Colonic mucosa (tissue), 4 donors: ENCODE measurements at places on chromosomes 16 and 17. TPM values are rescaled to one million over a fixed set of nuclear protein-coding genes. Genes with fewer than 3 reads are reported as not detected.

- peaks cover 11% of the 10 kb centered on the region for H3K4me1 ChIP-seq
- peak overlapping the region; percentile 35 for H3K4me3 ChIP-seq
- no peaks in the 10 kb centered on the region for H3K36me3 ChIP-seq
- peak; percentile 49 for DNase-seq
These were observed 21.1 kb downstream of the ACSM1 start for GRCh38 chr16:20676268-20676825.

- no peak overlapping the region for H3K27ac ChIP-seq
- H3K4me3 ChIP-seq, result no peak overlapping the region
- H3K36me3 ChIP-seq, result no peaks in the 10 kb centered on the region
- no peaks in the 10 kb centered on the region for H3K4me1 ChIP-seq
- DNase-seq, result no peak
- no peaks in the 10 kb centered on the region for H3K27me3 ChIP-seq
These were observed 48.5 kb downstream of the HAPSTR1 start for GRCh38 chr16:9139965-9140364.

PNMT gene
- 0.47 TPM for total RNA-seq

DNA sequence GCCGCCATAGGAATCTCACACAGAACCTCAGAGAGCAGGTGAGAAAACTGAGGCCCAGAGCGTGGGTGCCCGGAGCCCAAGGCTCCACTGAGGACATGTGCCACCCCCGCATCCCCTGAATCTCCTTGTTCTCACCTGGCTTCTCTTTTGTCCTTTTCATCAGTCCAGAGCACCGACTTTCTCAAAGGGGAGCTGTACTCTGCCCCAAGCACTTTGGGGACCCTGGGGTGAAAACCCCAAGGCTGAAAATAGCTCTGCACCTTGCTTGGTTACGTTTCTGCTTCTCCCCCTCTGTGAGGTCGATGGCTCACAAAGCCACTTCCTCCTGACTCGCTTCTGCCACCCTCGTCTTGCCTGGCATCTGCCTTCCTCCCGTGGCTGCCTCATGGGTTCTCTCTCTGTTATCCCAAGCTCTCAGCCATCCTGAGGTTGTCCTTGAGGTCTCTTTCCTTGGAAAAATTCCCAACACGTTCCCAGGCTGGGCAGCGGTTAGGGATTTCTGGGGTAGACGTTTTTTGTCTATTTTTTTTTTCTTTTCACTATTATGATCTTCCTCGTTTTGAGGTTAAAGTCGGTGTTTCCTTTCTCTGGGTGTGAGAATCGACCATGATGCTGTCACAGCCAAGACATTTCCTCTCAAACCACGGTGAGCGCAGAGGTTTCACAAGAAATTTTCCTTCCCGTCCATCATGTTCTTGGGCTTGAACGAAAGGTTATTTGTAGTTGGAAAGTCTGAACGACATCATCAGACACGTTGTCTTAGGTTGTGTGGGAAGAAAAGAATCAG lies 37.2 kb downstream of the IRF8 start:
- DNase-seq, result no peak
- no peaks in the 10 kb centered on the region for H3K27me3 ChIP-seq
- no peaks in the 10 kb centered on the region for H3K4me1 ChIP-seq

GRCh38 chr17:73614256-73614655 lies 30.0 kb downstream of the SDK2 start:
- no peak overlapping the region for H3K27ac ChIP-seq
- H3K27me3 ChIP-seq, result no peaks in the 10 kb centered on the region
- H3K36me3 ChIP-seq, result no peaks in the 10 kb centered on the region
- H3K4me3 ChIP-seq, result no peak overlapping the region

GRCh38 chr17:67082107-67082506 lies 37.8 kb downstream of the CACNG1 start:
- H3K4me1 ChIP-seq, result no peaks in the 10 kb centered on the region
- DNase-seq, result no peak

GRCh38 chr16:27275394-27275793 lies 6.8 kb upstream of the NSMCE1 start:
- DNase-seq, result no peak
- H3K27ac ChIP-seq, result no peak overlapping the region
- H3K27me3 ChIP-seq, result no peaks in the 10 kb centered on the region
- no peak overlapping the region for H3K4me3 ChIP-seq
- peaks cover 2% of the 10 kb centered on the region for H3K4me1 ChIP-seq

DNA sequence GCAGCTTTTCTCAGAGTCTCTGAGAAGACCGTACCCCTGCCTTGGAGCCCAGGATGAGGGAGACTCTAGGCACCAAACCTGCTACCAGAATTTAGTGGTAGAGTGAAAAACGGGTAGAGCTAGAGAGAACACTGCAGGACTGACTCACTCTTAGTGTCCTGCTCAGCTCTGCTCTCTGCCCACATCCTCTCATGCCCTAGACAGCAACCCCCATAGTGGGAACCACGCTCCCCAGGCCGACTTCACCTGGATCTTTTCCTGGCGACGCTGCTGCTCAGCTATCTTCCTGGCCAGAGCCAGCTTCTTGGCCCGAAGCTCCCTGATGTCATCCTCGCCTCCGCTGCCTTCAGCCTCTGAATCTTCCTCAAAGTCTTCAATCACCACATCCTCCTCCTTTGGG lies 26.7 kb downstream of the HIC1 start:
- no peak for DNase-seq
- H3K4me1 ChIP-seq, result peaks cover 11% of the 10 kb centered on the region
- no peaks in the 10 kb centered on the region for H3K27me3 ChIP-seq
- H3K27ac ChIP-seq, result peak overlapping the region; percentile 96

DNA sequence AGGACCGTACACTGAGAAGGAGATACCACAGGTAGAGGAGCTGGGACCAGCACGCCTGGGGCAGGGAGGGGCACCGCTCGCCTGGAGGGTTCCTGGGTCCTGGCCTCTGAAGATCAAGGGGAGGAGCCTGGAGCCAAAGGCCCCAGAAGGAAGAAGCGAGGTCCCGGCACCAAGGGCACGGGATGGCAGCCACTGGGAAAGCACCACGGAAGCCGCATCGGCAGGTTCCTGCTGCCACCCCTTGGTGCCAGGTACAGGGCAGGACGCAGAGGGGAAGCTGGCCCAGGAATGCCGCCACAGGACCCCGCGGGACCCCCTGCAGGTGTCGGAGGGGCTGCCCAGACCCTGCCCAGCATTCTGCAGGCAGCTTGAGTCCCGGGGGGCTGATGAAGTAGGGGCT lies 42.5 kb upstream of the CBFA2T3 start:
- no peak for DNase-seq
- no peaks in the 10 kb centered on the region for H3K27me3 ChIP-seq
- H3K4me3 ChIP-seq, result no peak overlapping the region

DNA sequence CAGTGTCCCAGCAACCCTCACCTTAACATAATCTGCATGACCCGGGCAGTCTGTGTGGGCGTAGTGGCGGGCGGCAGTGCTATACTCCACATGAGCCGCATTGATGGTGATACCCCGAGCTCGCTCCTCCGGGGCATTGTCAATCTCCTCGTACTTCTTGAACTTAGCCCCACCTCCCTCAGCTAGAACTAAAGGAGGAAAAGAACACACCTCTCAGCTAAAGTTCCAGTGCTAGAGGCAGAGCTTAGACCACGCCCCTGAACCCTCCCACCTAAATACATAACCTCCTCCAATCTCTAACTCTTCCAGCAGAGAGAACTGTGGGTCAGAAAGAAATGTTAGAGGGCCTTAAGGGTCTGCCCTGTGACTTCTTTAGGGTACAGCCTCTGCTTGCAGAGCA lies 855 bp downstream of the TUFM start:
- H3K27ac ChIP-seq, result peak overlapping the region; percentile 79
- peak overlapping the region; percentile 97 for H3K4me3 ChIP-seq
- peak; percentile 81 for DNase-seq
- H3K36me3 ChIP-seq, result peaks cover 17% of the 10 kb centered on the region
- H3K27me3 ChIP-seq, result no peaks in the 10 kb centered on the region
- H3K4me1 ChIP-seq, result peaks cover 8% of the 10 kb centered on the region

ASGR1 gene
- total RNA-seq, result 1.1 TPM

DNA sequence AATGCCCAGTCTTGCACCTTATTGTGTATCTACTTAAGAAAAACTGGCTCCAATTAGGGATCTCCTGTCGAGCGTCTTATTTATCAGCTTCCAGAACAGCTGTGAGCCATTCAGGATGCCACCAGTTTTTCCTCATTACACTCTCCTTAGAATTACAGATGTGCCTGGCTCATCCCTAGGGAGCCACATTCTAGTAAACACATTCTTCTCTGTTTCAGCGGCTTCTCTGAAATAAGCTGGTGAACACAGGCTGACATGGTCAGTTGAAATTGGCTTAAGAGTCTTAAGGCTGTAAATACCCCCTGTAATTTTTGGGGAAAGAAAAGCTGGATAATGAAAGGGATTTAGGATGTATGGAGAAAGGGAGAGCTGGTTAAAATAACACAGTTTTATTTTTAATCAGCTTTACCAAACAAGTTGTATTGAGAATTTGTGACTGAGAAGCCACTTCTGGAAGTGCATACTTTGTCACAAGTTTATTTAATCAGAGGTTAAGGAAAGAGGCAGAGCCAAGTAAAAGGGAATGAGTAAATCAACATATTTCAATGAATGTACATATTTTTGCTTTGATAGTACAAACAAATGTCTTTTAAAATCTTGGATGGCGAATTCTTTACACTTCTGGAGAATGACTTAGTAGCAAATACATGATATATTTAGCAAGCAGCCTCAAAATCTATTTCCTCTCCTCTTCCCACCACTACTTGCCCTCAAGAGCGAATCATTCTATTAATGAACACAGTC lies 562.0 kb upstream of the GOT2 start:
- no peak overlapping the region for H3K27ac ChIP-seq
- H3K36me3 ChIP-seq, result no peaks in the 10 kb centered on the region
- H3K4me1 ChIP-seq, result no peaks in the 10 kb centered on the region
- DNase-seq, result no peak
- H3K4me3 ChIP-seq, result no peak overlapping the region

DNA sequence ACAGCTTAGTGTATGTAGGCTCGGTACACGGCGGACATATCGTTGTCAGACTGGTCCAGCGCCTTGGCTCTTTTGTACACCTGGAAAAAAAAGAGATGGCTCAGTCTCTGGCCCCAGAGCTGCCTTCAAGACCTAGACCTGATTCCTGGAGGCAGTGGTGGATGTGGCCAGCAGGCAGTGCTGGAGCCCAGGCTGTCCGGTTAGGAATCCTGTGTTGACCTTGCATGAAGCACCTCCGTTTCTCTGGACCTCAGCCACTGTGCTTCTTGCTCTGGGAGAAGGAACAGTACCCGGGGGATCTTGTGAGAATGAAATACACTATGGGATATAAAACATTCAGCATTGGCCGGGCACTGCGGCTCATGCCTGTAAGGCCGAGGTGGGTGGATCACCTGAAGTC lies 2.8 kb upstream of the ROGDI start:
- H3K4me3 ChIP-seq, result no peak overlapping the region
- no peaks in the 10 kb centered on the region for H3K27me3 ChIP-seq
- peaks cover 15% of the 10 kb centered on the region for H3K4me1 ChIP-seq
- H3K27ac ChIP-seq, result no peak overlapping the region
- H3K36me3 ChIP-seq, result peaks cover 4% of the 10 kb centered on the region
- DNase-seq, result no peak

DNA sequence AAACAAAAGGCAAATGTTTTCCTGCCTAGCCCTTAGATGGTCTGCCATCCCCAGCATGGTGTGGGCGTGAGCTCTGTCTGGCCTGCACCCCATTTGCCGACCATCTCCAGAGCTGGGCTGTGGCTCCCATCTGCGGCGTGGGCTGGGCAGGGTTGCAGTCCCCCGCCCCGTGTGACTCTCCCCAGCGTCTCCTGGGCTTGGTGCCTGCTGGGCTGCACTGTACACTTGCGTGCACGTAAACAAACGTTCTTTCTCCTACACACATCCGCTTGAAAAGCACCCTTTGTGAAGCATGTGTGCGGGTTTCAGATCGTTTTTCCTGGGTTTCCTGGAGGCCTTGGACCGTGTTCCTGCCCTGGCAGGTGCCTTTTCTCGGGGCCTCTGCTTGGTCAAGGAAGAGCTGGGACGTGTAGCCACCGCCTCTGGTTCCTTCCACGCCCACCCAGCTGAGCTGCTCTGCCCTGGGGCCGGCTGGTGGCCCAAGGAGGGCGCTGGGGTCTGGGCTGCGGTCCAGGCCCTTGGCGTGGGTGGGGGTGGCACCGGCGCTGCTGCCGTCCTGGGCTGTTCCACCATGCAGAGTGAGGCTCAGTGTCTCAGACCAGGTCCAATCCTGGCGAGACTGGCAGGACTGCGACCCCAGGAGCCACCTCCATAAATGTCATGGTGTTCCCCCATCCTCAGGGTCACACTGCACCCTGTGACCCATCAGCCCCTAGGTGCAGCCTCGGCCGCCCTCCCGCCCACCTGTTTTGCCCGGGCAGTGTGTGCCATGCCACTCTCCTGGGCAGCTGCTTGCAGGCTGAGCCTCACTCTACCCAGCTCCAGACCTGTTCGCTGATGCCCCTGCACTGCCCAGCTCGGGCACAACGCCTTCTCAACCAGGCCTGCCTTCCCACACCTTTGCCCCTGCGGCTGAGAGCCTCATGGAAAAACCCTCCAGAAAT lies 9.9 kb upstream of the BAIAP3 start:
- H3K4me3 ChIP-seq, result no peak overlapping the region
- no peak overlapping the region for H3K27ac ChIP-seq
- no peak for DNase-seq
- no peaks in the 10 kb centered on the region for H3K27me3 ChIP-seq
- no peaks in the 10 kb centered on the region for H3K4me1 ChIP-seq

CLDN7 gene
- total RNA-seq, result 919 TPM

- H3K27me3 ChIP-seq, result no peaks in the 10 kb centered on the region
- no peaks in the 10 kb centered on the region for H3K36me3 ChIP-seq
- H3K4me3 ChIP-seq, result no peak overlapping the region
These were observed 294.9 kb upstream of the FOXF1 start for GRCh38 chr16:86215233-86215978.

OVCA2 gene
- total RNA-seq, result 41.0 TPM

DNA sequence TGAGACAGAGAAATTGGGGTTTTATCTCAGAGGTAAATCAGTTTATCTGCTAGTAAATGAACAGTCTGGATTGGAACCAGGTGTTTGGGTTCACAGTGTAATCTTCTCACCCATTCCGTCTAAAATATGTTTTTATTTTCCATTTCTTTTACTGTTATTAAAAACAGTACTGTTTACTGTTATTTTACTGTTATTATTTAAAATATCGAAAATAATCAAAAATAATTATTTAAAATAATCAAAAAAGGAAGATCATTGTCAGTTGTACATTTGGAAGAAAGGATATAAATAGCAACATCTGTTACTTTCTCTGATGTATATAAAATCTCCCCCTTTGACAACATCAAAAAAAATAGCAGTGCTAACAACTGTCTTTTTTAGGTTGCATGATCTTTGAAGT lies 11.5 kb downstream of the NUP93 start:
- no peak for DNase-seq
- H3K4me1 ChIP-seq, result no peaks in the 10 kb centered on the region
- H3K27me3 ChIP-seq, result no peaks in the 10 kb centered on the region

NOXO1 gene
- 80.1 TPM for total RNA-seq

GRCh38 chr17:64256913-64257807 lies 5.9 kb downstream of the TEX2 start:
- H3K4me1 ChIP-seq, result peaks cover 6% of the 10 kb centered on the region
- no peaks in the 10 kb centered on the region for H3K27me3 ChIP-seq
- no peak overlapping the region for H3K27ac ChIP-seq
- no peaks in the 10 kb centered on the region for H3K36me3 ChIP-seq
- H3K4me3 ChIP-seq, result no peak overlapping the region
- no peak for DNase-seq

NOS2 gene
- 29.7 TPM for total RNA-seq

PARN gene
- 25.6 TPM for total RNA-seq
